ENCODE measurements at places on chromosomes 12 and 14. TPM values are rescaled to one million over a fixed set of nuclear protein-coding genes. Genes with fewer than 3 reads are reported as not detected.

SYT1 gene
- total RNA-seq: 0.64 TPM

COL2A1 gene
- not detected for total RNA-seq

ZNF84 gene
- 2.7 TPM for total RNA-seq

SOX5 gene
- total RNA-seq: 18.2 TPM

AJUBA gene
- total RNA-seq: 11.6 TPM

RGS6 gene
- 0.11 TPM for total RNA-seq

- DNase-seq: no peak
These were observed 15.6 kb downstream of the HIP1R start for GRCh38 chr12:122850695-122851350.

GRCh38 chr12:53476769-53477209 lies 22.5 kb downstream of the MAP3K12 start:
- DNase-seq: no peak

GRCh38 chr12:110686294-110686903 lies 2.5 kb downstream of the HVCN1 start:
- no peak for DNase-seq

DNA sequence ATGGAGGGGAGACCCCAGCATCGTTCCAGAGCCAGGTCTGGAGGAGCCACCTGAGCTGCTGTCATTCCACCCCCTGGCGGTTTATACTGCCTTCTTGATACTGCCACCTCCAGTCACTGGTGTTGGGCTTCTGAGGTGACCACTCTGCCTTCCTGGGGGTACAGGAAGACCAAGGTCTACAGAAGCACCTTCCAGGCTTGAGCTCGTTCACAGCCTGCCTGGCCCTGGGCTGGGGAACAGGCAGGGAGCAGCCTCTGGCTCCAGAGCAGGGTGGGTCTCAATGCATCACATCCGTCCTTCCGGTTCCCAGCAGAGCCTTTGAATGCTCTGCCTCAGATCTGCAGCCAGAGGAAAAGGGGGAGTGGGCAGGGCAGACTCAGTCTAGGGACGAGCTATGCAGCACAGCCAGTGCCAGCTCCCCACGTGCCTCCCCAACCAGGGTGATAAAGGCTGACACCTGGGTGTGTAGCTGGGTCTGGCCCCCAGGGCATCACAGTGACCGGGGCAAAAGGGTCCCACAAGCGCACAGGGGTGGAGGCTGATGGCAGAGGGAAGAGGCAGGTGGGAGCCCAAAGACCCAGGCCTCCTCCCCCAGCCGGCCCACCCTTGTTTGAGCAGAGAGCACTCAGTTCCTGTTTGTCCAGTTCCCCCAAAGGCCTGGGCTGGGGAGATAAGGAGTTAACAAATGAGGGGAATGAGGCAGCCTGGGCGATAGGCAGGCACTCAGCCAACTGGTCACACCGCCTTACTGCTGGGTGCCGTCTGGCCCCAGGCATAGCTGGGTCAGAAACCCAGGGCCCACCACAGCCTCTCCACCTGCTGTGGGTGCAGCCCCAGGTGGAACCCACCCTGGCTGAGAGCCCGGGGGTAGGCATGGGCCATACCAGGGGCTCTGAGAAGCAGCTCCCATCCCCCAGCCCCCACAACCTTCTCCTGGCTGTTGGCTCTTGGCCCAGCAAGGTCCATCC lies 17.1 kb downstream of the DEGS2 start:
- no peak for DNase-seq

DNA sequence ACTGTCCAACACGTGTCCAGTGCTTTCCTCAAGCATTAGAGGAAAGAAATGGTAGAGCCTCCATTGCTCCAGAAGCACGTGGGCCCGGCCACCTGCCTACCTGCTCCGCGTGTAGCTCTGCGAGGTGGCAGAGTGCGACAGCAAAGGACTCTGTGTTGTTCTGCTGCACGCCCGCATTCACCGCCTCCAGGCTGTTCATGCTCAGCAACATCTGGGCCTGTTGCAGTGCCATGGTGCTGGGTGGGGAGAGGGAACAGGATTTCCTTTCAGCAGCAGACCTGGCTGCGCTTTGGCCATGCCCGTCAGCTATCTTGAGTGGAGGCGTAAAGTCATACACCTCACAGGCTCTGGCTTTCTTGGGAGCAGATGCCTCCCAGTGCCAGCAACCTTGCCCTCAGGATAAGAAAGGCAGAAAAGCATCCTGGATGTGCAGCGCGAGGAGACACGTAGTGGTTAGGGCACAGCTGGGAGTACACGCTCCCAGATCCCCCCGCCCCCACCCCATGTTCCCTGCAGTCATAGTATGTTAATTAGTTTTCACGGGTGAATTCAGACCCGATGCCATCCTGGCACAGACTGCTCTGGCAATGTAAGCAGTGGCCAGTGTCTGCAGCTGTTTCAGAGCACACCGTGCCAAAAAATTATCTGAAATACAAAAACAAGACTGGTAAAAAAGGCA lies 25.1 kb downstream of the ANAPC5 start:
- no peak for DNase-seq

DNA sequence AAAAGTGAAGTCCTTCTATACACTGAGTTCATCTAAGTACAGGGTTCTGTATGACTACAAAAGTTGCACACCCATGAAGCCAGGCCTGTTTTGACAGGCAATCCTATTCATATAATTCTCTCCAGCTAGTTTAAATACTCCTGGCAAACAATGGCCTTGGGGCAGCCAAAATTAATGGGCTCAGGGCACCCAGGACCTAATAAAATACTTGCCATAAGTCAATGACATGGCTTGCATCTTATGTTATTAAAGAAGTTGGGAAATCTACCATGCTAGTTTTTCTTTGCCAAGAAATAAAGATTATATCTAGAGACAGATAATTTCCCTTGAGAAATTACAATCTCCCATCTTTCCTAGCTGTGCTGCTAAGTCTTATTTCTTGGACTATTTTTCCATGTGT lies 11.1 kb upstream of the TMTC1 start:
- no peak for DNase-seq

GRCh38 chr12:68334132-68334531 lies 2.0 kb upstream of the MDM1 start:
- DNase-seq: no peak

DNA sequence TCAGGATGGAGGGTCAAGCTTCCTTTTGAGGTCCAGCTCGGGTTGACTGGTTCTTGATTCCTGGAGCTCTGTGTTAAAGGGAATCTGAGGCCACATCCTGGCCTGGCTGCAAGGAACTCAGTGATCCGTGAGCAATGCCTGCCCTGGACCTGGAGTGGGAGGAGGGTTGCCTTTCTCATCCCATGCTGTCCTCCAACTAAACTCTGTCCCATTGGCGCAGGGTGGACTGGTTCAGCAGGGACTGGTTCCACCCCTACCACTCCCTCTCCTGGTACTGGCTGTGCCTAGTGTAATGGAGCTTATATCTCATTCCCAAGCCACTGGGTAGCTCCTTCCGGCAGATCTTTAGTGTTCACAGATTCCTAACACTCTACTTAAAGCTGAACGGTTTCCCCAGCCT lies 3.9 kb upstream of the CMKLR1 start:
- peak; percentile 77 for DNase-seq

- DNase-seq: no peak
These were observed 253.1 kb downstream of the ANO6 start for GRCh38 chr12:45468751-45469615.

DNA sequence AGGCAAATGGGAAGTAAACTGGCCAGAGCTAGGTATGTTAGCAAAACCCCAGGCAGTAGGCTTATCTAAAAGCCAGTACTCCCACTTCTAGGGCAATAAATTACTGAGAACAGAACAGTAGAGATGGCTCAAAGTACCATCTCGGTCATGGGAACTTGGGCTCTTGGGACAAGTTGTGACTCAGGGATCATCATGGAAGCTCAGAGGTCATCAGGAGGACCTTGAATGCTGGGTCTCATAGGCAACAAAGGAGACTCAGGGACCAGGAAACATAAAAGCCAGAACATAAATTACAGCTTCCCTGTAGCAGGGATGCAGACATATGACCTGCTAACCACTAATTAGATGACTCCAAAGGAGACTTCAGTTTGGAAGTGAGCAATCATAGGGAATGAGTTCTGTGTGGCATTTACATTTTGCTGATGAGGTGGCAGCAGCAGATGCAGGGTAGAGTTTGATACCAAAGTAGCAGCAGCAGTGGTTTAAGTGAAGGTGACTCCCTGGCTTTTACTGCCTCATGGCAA lies 97.6 kb upstream of the SCAF11 start:
- DNase-seq: no peak

All from ascending aorta (tissue), 2 donors.